ENCODE measurements at places on chromosomes 6 and 20.

DNA sequence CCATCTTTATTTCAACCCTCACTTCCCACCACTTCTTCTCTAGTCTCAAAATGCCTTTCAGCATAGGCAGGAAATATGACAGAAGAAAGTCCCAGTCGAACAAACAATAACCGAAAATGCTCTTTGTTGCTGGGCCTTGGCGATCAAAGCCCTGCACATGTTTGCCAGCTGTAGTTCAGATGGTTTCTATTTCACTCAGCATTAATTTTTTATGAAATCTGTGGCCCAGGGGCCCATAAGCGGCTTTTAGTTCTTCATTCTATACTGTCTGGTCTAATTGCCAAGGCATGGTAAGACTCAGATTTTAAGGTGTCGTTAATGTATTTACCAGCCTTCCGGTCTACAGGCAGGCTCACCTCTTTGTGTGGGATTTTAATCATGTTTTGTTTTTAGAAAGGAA lies 10.9 kb upstream of the F13A1 start:
- DNase-seq, result no peak

DNA sequence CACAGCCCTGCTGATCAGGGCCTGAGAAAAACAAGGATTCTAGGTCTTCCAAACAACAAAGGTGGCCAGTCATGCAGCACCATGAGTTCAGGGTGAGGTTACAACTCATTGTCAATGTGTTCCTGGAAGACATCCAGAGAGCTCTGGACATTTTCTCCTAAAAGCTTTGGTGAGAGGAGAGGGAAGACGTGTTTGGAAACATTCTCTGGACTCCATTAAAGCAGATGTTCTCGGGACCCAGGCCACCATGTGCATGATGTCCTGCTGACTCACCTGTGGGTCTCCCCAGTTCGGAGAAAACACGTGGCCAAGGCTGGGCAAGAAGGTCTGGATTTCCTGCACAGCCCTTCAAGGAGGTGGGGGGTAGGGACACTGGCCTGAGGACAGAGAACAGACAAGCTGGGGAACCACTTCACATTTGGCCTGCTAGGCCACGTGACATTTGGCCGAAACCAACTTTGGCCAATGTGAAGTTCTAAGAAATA lies 61.6 kb downstream of the KCNB1 start:
- DNase-seq, result no peak

DNA sequence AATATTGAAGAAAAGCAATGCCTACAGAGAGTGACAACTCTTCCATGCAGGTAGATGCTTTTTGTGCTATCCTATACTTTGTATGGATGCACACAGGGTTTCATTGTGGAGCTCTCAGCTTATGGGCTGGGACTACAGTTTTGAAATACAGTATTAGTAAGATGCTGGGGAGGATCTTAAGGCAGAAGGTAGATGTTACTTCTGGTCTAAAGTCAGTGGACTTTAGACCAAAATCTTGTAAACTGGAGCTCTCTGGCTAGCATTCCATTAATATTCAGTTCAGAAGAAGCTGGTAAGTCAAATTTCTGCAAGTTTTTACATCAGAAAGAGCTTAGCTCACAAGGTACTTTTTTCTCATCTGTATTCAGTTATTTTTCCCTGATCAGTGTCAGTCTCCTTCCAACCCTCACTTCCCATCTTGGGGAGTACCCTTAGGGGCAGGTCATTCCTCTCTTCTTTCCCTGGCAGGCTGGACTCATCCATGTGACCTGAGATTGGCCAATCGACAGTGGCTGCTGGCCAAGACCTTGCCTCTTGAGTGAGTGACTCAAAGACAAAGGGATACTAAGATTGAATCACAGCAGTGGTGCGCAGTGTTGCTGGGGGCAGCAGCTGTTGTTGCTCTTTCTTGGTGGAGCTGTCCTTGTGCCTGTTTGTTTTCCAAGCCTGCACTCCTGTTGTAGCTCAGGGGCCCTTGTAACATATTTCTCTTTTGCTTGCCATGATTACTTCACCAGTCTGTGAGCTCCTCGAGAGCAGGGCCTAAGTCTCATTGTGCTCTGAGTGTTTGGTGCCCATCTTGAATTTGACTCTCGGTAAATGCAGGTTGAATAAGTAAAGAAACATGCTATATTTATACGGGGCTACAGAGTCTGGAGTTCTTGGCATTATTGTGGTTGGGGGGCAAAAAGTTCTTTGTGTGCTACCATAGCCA lies 2.8 kb upstream of the PHF20 start:
- no peak for DNase-seq

DNA sequence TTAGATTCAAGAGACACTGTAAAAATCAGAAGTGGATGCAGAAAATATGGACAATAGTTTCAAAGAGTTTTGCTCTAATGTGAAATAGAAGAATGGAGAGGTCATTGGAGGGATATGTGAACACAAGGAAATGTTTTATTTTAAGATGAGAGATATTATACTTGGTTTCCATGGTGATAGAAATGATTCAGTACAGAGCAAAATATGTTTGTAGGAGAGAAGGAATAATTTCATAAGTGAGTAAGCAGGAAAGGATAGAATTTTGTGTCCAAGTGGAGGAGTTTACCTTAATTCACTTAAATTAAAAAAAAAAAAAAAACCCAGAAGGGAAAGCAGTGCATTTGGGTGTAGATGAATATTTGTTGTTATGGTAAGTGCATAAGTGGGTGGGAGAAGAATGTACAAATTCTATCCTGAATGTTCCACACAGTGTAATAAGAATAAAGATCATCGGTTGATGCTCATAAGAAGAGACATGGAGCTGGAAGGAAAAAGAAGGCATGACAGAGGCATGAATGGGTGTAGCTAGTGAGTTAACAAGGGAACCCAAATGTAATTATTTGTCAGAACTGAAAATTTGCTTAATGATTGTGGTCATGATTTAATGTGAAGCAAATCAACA lies 688.9 kb upstream of the GJE1 start:
- no peak for DNase-seq

DNA sequence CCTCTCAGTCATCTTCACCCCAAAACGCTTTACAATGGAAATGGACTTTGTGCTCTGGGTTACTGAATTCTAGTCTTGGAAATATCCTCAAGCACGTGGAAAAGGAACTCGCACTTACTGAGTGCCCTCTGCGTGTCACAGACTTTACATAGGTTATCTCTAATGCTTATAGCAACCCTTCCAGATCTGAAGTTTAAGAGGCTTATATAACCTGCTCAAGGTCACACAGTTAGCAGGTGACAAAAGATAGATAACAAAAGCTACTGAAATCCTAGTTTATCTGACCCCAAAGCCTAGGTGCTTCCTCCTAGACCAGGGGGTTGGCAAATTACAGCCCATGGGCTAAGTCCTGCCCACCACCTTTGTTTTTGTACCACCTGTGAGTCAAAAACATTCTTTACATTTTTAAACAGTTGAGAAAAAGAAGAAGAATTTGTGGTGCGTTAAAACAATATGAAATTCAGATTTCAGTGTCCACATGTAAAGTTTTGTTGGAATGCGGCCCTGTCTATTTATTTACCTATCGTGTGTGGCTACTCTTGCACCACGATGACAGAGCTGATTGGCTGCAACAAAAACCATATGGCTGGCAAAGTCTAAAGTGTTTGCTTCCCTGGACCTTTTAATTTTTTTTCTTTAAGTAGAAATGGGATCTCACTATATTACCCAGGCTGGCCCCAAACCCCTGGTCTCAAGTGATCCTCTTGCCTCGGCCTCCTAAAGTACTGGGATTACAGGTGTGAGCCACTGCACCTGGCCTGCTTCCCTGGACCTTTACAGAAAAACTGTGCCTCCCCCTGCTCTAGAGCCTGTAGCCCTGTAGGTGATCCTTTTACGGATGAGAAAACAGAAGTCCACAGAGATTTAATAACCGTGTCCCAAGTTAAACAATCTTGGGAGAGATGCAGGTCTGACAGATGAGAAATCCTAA lies 110.2 kb upstream of the RREB1 start:
- DNase-seq, result no peak

DNA sequence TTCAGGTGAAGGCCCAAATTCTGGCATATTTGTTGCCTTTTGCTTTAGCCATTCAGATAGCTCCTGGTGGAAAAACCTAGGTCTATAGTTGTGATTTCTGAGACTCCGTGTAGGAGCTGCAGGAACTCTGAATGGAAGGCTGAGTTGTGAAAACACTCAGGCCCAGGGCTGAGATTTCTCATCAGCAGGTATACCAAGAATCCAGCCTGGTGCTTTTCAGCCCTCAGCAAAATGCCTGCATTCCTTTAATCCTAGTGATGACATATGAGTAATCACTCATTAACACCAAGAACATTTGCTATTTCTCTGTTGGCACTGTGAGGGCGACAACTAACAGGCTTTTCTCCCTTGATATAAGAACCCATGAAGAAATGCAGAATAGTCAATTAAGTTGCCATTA lies 546.1 kb upstream of the MAN1A1 start:
- no peak for DNase-seq

GRCh38 chr6:104809116-104809515 lies 50.6 kb downstream of the HACE1 start:
- no peak for DNase-seq

DNA sequence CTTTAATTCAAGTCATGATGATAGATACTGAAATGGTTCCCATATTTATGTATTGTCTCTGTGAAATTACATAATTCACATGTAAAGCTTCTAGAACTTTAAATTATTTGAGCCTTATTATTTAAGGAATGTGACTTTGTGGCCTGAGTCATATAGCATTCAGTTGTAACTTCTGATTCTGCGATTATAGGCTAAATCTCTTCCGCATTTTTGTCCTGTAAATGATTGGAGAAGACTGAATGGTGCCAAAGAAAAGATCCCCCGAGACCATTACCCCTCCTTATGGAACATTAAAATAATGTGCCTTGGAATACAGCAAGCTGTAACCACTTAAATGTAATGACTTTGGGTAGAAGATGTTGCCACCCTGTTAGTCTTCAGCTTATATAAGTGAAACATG lies 63.3 kb upstream of the MAP7 start:
- DNase-seq, result no peak

- no peak for DNase-seq
These were observed 15.4 kb upstream of the ANKRD60 start for GRCh38 chr20:58243653-58244410.

DNA sequence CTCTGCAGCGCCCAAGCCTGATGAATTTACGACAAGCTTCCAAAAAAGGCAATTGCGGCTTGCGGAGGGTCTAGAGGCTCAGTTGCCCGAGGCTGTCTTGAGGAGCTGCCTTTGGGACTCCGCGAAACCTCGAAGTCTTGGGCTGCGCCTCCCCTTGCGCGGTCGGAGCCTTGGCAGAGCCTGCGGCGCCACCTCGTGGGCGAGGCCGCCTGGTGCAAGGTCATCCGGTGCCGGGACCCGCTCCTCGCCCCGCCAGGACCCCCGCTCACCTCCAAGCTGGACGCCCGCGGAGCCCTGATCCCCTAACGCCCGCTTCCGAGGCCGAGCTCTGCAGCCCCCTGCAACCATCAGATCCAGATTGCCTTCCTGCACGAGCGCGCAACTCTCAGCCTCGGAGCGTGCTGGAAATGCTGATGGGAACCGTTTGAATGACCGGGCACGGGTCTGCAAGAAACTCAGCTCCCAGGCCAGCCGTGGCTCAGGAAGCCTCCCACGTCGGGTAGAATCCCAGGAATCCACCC lies 14.9 kb upstream of the FAM210B start:
- no peak for DNase-seq

DNA sequence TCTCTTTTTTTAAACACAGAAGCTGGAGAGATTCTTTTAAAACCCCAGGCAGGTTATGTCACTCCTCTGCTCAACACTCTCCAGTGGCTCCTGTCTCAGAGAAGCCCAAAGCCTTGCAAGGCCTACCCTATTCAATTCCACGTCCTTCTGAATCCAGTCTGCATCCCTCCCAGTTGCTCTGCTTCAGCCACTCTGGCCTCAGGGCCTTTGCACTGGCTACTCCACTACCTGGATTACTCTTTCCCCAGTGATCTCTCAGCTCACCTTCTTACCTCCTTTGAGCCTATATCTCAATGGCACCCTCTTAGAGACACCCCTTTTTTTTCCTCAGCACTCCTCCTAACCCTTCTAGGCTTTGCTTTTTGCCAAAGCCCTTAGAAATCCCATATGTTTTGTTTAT lies 185.8 kb downstream of the CLIC5 start:
- DNase-seq, result no peak
